CD4-positive, alpha-beta T cell treated with Interleukin-10 for 1 hour (primary cell): ENCODE measurements at places on chromosomes 11 and 22.
A peak's percentile ranks its signal among the peaks of the same experiment; 100 is the strongest.

DNA sequence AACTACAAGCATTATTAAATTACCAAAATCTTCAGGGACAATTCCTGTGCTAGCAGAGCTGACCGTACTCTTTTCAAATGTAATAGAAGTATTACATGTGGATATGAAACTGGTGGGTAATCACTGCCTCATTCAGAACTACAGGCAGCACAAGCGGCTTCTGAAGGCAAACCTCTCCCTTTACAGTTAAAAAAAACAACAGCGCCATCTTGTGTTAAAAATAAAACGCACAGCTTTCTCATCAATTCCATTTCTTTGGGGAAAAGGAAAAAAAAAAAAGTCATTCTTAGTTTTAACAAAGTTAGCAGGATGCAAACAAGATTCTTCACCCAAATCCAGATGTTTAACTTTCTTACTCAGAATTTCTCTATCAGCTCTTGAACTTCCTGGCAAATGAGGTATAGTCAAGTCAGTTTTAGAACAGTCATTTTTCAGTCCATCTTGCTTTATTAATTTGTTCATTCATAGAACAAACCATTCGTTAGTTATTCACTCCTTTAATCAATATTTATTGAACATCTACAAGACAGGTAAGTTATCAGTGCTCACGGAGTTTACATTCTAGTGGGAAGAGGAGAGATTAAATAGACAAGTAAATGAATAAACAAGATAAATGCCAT lies 331.8 kb upstream of the MPPED2 start:
- DNase-seq, result peak; percentile 3

DNA sequence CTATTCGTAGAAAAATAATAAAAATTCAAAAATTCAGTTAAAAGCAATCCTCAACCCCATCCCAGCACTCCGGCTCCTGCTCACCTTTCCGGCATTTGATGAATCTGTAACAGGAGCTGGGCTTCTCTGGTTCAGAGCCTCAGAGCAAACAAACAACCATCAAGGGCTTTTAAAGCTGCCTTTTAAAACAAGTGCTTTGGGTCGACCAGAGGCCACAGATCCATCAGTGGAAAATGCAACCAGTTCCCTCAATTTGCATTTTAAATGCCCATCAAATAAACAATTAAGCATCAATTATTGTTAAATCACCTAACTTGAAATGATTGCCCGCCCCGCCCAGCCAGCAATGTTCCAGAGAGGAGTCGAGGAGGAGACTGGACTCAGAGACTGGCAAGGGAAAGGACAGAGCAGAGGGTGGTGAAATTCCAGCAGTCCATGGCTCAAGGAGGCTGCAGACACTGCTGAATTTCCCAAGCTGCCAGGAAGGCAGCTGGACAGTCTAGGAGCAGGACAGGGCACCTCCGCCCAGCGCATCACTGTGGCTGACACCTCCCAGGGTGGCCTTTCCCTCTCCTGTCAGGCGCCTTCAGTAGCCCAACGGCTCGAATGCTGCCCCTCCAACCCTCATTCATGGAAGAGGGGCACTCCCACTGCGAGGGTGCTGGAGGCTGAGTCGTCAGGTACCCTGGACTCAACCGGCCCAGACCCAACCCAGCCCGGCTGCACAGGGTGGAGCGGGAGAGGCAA lies 7.5 kb downstream of the FXYD6 start:
- DNase-seq, result no peak

DNA sequence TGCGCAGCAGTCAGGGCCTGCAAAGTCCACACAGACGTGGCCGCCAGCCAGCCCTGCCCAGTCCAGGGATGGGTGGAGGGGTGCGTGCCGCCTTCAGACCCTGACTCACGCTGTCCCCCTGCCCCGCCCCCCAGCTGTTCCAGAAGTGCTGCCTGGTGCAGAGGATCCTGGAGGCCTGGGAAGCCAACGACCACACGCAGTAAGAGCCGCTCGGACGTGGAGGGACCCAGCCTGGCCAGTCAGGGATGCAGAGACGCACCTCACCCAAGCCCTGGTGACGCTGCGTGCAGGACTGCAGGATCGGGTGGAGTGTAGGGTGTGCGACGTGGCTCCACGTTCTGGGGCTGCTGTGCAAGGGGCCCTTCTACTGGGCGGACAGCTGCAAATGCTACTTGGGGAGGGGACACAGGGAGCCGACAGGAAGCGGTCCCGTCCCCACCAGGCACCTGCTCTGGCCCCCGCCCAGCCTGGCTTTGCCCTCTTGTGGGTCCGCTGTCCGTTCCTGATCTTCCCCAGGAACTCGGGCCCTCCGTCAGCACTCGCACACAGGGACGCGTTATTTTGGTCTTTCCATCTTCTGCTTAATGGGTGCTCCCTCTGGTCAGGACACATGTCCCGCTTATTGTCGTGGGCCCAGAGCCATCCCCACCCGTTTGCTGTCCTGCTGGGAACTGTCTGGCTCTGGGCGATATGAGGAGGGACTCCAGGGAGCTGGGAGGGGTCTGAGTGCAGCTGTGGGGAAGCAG lies 42.5 kb downstream of the SBF1 start:
- DNase-seq, result no peak

DNA sequence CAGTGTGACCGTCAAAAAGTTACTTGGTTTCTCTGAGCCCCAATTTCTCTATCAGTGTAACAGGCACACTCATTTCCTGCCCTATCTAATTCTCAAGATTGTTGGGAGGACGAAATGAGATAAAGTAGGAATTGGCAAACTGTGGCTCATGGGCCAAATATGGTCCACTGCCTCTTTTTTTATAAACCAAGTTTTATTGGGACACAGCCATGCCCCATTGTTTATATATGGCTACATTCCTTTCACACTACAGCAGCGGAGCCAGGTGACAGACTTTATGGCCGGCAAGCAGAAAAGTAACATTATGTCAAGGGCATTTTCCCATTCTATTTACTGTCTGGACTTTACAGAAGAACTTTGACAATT lies 116.7 kb upstream of the TIMP3 start:
- DNase-seq, result no peak

DNA sequence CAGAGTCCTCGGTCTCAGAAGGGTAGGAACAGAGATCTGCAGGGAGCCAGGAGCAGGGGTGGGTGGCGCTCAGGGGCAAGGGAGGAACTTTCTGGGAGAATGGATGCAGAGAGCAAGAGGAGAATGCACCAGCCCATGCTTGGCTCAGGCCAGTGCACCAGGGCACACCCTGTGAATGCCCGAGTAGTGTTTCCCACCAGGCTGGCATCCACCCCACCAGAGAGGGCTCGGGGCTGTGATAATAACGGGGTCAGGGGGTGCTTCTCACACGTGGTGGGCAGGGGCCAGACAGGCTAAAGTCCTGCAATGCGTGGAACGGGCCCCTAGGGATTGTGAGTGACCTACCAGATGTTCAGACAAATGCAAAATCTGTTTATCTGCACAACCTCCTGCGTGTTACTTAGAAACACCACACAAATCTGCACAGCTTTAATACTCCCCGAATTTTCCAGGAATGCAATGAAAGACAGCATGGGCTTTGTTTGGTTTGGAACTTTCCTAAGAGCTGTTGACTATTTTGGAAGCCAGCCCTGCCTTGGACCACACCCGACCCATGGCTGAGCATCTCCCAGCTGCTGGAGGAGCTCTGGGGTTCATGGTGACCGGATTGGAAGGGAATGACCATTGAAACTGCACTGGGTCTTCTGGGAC lies 368.3 kb downstream of the SHANK2 start:
- DNase-seq, result no peak

GRCh38 chr11:79167510-79168188 lies 273.2 kb downstream of the TENM4 start:
- no peak for DNase-seq

GRCh38 chr11:58688789-58689503 lies 42.8 kb downstream of the GLYAT start:
- DNase-seq, result no peak

DNA sequence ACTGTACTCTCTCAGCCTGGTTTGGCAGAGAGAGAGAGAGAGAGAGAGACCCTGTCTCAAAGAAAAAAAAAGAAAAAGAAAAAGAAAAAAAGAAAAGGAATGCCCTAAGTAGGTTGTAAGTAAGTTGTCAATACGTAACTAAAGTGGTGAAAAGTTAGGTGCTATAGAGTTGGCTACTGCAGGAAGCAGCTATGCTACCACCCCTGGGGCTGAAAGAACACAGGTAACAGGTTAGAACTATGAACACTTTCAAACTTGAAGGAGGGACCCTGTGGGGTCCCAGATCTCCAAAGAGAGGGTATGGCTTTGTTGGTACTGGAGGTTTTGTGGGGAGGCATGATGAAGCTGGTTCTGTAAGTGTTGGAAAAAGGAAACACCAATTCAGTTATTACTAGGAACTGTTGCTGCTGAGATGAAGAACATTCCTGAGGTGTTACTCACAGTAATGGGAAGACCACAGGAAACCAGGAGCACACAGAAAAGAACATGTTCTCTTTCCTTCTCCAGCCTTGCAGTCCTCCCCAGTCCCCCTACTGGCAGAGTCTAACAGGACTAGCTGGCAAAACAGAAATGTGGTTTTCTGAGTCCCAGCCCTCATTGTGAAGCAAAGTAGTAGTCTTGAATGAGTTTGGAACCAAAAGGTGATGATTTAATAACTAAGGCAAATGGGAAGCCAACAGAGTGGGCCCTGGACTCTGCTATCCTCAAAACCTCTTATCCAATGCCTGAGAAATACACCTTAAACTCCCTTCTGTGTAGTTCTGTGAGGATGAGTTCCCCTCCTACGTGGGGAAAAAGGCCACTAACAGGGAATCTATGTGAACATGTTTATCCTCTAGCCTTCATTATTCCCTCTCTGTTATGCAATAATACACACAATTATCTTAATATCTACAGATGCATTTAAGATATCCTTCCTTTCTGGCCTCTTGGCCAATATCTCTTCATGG lies 427.0 kb upstream of the DDI1 start:
- no peak for DNase-seq

DNA sequence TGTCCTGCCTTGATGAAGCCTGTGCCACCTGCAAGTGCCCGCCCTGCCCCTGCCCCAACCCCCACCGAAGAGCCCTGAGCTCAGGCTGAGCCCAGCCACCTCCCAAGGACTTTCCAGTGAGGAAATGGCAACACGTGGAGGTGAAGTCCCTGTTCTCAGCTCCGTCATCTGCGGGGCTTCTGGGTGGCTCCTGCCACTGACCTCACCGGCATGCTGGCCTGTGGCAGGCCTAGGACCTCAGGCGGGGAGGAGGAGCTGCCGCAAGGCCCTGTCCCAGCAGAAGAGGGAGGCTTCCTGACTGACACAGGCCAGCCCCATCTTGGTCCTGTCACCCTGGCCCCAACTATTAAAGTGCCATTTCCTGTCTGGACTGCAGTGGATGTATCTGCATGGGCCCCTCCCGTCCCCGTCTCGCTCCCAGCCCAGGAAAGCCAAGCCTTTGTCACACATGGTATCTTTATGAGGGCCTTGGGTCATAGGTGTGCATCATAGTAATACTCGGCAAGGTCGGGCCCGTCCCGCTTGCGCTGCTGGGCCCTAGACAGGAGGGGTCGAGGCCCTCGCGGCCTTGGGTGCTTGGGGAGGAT lies 882 bp downstream of the FREY1 start:
- no peak for DNase-seq

DNA sequence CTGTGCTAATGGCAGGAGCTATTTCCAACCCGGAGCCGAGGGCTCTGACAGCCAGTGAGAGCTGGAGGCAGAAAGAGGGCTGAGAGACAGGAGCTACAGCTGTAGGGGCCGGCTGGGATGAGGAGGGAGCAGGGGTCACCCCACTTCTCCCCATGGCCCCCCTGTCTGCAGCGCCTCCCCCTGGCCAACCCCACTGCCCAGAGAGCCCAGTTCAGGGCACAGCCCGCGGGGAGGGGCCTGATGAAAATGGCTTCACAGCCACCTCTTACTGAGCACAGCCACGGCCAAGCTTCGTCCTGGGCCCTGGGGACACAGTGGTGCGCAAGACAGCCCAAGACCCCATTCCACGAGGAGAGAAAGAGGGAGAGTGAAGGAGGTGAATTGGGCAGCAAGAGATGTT lies 27.9 kb downstream of the RPL3 start:
- no peak for DNase-seq

GRCh38 chr11:778976-779954 lies 2.0 kb upstream of the GATD1 start:
- no peak for DNase-seq

DNA sequence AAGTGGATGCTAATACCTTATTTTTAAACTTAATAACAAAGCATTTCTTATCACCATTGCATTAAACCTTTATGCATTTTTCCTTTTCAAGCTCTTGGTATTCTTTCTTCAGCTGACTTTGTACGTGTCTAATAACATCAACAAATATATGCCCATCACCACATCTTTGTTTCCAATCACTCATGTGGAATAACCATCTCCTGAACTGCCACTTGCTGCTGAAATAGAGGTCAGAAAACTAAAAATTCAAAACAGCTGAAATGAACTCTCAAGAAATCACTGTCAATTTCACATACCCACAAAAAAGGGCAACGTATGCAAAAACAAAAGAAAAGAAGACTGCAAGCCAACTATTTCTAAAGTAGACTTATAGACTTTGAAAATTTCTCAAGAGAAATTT lies 7.4 kb downstream of the MSANTD4 start:
- DNase-seq, result no peak

DNA sequence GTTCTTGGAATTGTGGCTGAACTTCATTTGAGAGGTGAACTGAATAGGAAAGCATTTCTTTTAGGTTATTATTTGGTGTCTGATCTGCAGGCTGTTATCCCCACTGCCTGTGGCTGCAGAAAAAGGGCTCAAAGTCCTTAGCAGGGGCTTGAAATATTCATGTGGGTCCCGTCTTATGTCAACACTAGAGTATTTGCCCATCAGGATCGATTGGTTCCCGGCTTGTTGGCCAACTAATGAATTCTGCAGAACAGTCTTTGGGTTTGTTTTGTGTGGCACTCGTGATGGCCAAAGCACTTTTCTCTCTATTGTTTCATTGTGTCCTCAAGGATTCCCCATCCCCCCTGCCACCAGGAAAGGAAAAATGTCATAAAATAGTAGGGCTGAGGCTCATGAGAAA lies 211.9 kb downstream of the MYO18B start:
- DNase-seq, result no peak
